Posterior cingulate gyrus (tissue), 11 donors: ENCODE measurements at places on chromosomes 7 and 10.

DNA sequence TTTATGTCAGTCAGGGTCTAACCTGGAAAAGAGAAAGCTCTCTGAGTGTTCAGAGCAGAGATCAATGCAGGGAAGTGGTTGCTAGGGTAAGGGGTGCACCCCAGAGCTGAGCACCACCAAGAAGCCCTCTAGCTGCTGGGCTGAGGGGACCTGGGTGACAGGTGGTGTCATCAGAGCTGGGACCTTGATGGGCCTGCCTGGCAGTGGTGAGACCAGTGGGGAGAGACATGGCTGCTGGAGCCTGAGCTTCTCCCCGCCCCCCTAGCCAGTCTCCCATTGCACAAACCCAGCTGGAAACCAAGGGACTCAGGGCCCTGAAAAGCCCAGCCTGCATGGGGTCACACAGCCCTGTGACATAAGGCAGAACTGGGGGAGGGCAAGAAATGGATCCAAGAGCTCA lies 49.1 kb upstream of the OSBPL3 start:
- DNase-seq, result no peak

DNA sequence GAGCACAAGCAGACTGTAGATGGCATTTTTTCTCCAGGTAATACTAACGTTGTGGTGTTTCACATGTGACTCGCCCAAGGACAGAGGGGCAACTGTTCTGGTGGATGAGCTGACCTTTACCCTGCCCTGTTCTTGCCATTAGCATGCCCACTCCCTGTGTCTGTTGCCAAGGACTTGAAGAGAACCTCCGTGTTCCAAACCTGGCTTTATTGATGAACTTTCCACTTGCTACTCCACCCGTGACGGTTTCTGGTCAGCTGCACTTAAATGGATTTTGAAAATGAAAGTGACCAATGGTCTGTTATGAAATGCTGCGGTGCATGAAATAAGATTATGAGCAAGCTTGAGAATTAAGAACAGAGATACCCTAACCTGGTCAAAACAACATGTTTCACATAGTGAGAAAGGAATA lies 30.4 kb downstream of the LRRC4 start:
- no peak for DNase-seq

DNA sequence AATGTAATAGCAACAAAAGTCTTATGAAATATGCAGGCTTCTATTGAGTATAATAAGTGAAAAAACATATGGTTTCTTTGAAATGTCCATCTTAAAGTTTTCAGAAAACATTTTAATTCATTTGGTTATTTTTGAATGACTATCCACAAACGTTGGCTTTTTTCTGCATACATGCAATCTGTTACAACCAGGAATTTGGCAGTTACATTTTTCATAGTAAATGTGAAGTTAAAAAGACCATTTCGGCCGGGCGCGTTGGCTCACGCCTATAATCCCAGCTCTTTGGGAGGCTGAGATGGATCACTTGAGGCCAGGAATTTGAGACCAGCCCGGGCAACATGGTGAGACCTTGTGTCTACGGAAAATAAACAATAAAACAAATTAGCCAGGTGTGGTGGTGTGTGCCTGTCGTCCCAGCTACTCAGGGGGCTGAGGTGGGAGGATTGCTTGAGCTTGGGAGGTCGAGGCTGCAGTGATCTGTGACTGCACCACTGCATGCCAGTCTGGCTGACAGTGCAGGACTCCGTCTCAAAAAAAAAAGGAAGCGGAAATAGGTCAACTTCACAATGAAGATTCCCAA lies 73.9 kb upstream of the NMT2 start:
- DNase-seq, result no peak

- peak; percentile 46 for DNase-seq
These were observed 20.5 kb downstream of the ASNS start for GRCh38 chr7:97851683-97852082.

DNA sequence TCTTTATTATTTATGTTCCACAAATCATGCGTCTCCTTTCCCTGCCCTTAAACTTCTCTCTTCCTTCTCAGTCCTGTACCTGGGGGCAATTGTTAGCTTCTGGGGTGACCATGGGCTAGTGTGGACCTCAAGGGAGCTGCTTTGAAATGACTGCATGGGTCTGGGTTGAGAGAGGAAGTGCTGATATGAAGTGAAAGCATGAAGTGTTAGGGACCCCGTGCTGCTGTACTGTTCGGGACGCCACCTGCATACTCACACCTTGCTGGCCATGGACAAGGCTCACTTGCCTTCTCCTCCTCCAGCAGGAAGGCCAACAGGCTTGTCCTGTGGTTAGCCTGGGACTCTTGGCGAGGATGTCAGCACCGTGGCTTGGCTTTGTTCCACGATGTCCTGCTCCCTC lies 56.7 kb downstream of the MTPN start:
- no peak for DNase-seq

- no peak for DNase-seq
These were observed 97.2 kb downstream of the COBL start for GRCh38 chr7:51219261-51219988.

DNA sequence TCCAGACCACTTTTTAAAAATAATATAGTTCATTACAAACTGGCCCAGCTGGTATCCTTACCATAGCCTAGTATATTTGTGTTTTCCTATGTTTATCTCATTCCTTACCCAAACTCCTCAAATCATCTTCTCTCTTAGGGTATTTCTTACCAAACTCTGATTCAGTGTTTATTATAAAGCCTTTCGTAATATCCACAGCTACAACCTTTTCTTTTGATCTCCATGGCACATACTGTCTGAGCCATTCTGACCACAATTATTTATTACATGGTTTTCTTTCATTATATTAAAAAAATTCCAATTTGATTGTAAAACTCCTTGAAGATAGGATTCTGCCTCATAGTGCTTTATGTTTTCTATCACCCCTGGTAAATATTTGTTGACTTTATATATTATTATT lies 94.2 kb downstream of the LRMDA start:
- DNase-seq, result no peak

DNA sequence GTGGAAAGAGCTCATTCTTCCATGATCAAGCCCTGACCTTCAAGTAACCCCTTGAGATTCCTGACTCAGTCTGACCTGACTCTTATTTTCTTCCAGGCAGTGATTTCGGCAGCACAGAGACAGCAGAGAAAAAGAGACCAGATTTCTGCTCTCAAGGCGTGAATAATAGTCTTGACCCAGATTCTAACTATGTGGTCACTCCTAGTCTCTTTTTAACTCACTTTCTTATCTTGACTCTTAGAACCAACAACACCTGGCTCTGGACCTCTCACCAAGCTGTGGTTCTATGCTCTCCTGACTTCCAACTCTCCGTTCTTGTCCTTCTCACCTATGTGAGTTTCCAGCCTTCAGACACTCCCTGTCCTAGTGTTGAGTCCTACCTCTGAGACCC lies 36.9 kb upstream of the KDM7A start:
- no peak for DNase-seq

GRCh38 chr7:17090751-17091150 lies 207.7 kb upstream of the AHR start:
- DNase-seq, result no peak

GRCh38 chr7:135204341-135204749 lies 7.0 kb downstream of the WDR91 start:
- no peak for DNase-seq

GRCh38 chr7:93945083-93945482 lies 23.5 kb downstream of the GNG11 start:
- DNase-seq, result no peak

GRCh38 chr7:155355176-155355575 lies 57.5 kb downstream of the INSIG1 start:
- DNase-seq, result peak; percentile 61

DNA sequence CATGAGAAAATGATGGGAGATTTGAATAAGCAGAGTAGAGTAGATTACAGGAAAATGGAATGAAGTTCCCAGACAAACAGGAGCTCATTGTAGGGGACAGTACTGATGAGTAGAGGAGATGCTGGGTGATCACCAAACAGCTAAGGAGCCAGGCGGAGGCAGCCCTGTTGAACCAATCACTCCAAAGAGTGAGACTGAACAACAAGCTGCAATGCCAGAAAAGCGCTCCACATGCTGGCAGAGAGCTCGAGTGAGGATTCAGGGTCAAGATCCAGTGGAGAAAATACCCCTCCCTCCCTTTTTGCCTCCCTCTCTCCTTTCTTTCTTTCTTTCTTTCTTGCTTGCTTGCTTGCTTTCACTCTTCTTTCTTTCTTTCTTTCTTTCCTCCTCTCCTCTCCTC lies 133.3 kb downstream of the PFKFB3 start:
- DNase-seq, result peak; percentile 19

DNA sequence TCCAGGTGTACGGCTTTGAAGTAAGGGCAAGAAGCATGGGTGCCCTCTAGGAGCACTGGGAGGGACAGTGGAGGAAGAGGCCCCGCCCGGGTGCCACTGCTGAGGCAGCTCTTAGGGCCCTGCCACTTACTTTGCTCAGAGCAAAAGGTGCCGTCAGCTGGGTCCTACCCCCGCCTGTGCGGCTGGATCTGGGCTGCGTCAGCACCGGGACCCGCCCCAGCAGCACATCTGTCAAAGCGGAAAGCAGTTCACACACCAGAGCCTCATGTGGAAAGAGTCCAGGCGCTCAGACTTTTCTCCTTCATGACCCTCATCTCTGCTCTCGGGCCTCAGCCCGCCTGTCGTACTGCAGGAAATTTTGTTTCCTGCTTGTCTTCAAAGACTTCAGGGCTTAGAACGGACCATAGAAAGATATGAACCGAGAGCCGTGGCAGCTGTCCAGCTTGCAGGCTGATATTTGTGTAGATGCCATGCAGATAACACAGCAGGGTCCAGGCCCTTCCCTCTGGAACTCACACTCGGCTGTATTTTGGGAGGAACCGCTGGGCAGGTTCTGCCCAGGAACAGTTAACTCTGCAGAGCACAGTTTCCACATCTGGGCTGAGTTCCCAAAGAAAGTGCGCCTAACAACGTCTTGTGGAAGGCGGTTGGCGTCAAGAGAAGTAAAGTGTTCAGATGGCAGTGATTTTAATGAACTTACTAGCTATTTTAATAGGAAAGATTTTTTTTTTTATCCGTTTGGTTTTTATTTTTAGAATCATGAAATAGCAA lies 44.3 kb upstream of the PRKAR1B start:
- no peak for DNase-seq

GRCh38 chr10:28217848-28218247 lies 85.0 kb downstream of the MPP7 start:
- no peak for DNase-seq

GRCh38 chr10:64574371-64574770 lies 1053.2 kb downstream of the REEP3 start:
- DNase-seq, result no peak

DNA sequence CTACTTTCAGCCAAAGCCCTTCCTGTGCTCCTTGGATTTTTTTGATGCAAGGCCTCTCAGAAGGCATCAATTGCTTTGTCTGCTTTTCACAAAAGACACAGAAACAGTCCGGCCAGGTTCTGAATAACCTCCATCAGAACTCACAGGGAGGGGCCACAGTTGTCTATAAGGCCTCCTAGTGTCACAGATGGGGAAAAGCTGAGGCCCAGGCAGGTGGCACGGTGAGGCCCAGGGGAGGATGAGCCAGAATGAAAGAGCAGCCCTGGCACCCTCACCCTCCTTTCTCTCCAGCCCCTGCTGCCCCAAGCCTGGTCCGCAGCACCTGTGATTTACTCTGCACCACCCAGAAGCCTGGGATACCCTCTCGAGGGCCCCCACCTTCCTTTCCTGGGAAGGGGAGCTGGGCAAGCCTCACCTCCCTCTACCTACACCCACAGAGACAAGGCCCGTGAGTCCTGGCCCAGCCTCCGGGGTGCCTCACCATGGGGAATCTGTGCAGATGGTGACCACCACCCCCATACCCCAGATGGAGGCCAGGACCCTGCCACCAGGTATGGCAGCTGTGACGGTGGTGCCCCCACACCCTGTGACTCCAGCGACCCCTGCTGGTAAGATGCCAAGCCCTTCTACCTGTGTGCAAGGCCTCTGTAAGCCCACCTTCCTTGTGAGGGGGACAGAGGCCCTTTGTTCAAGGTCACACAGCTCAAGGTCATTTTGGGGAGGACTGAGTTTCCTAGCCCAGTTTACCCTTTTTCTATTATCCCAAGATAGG lies 26.2 kb upstream of the ZNF467 start:
- no peak for DNase-seq
